ENCODE measurements at places on chromosomes 4 and X.

DNA sequence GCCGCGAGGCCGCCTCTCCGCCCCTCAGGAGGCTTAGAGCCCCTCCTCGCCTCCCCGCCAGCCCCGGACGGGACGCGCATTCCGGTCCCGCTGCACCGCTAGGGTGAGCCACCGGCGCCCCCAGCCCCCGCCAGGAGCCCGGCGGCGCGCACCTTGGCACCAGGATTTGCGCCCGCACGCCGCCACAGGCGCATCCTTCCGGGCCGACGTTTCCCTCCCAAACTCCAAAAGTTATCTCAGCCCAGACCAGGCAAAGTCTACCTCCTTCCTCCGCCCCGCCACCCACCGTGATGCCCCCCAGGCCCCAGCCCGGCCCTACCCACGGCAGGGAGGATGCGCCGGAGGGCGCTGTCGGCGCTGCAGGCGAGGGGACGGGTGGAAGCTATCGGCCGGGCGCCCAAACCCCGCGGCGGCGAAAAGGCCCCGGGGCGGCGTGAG, 538 bp downstream of the SCML2 start:
- peak; percentile 34 for DNase-seq

GRCh38 chrX:20452487-20452886, 185.8 kb upstream of the RPS6KA3 start:
- DNase-seq, result no peak

- DNase-seq, result peak; percentile 65
Observed at GRCh38 chr4:188822698-188823097, 683.5 kb downstream of the TRIML1 start.

- no peak for DNase-seq
Observed at GRCh38 chrX:13265111-13265510, 54.7 kb downstream of the ATXN3L start.

DNA sequence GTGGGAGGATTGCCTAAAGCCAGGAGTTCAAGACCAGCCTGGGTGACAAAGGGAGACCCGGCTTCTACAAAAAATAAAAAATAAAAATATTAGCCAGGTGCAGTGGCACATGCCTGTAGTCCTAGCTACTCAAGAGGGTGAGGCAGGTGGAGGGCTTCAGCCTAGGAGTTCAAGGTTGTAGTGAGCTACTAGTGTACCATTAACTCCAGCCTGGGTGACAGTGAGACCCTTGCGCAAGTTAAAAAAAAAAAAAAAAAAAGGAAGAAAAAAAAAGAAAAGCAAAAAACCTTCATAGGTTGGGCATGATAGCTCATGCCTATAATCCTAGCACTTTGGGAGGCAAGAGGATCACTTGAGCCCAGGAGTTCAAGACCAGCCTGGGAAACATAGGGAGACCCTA, 5.8 kb downstream of the SCLT1 start:
- no peak for DNase-seq

DNA sequence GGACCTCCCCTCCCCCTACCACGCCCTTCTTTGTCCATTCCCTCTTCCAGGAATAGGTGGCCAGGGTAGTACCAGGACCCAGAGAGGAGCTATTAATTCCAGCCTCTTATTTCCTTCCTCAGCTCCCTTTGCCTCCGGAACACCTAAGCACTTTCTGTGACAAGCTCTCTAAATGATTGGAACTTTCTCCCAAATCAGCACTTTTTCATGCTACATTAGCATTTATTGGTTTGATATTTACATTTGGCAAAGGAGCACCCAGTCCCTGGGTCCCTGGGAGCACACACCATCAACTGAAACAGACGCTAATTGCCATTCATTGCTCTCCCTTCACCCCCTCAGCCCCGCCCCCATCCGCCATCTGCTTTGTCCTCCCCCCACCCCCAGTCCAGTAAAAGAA, 182.0 kb upstream of the BCOR start:
- DNase-seq, result no peak

Data from ACHN (cell line).